Activated CD8-positive, alpha-beta memory T cell treated with anti-CD3 and anti-CD28 coated beads for 1 hour (primary cell): ENCODE measurements at places on chromosomes 3 and 15.

- DNase-seq: no peak
Observed at GRCh38 chr3:188385295-188385694, 231.3 kb downstream of the LPP start.

- DNase-seq: no peak
Observed at GRCh38 chr3:52246264-52246620, 683 bp downstream of the PPM1M start.

- no peak for DNase-seq
Observed at GRCh38 chr3:68504201-68504600, 428.1 kb downstream of the TAFA4 start.

- peak; percentile 31 for DNase-seq
Observed at GRCh38 chr15:89206908-89207331, 14.5 kb downstream of the RLBP1 start.

- no peak for DNase-seq
Observed at GRCh38 chr3:57856675-57857074, 100.6 kb downstream of the SLMAP start.

- DNase-seq: no peak
Observed at GRCh38 chr15:91915576-91915975, 62.1 kb downstream of the SLCO3A1 start.

- no peak for DNase-seq
Observed at GRCh38 chr3:32379831-32380500, 11.7 kb upstream of the CMTM7 start.

DNA sequence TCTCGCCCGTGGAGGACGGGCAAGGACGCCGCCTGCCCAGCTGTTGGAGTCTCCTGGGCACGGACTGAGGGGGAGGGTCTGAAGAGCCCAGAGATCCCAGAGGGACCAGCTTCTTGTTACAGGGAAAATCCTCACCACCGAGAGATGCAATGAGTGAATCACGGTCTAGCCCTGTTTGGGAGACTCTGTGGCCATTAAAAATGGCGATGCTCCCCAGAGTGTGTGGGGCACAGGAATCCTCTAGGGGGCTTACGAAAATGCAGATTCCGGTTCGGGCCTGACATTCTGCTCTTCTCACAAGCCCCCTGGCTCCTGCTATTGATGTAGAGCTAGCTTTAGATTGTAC lies 35.5 kb upstream of the EPHB3 start:
- no peak for DNase-seq

- DNase-seq: no peak
Observed at GRCh38 chr3:49199900-49200281, 28.5 kb downstream of the KLHDC8B start.

DNA sequence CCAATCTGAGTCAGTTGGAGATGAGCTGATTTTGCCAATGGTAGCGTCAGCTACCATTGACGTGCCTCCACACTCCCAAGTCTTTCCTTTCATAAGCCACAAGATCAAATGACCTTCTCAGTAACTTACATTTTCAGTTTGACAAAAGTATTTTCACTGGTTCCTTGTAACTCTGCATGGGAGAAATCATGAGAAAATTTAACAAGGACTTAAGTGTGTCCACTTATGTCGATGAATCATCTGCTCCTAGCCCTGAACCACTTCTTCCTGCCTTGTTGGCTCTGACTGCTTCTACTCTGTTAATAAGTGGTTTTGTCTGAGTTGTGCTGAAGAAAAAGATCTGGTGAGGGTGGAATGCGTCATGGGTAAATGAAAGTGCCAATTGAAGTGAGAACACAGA lies 101.2 kb downstream of the NFKBIZ start:
- no peak for DNase-seq

DNA sequence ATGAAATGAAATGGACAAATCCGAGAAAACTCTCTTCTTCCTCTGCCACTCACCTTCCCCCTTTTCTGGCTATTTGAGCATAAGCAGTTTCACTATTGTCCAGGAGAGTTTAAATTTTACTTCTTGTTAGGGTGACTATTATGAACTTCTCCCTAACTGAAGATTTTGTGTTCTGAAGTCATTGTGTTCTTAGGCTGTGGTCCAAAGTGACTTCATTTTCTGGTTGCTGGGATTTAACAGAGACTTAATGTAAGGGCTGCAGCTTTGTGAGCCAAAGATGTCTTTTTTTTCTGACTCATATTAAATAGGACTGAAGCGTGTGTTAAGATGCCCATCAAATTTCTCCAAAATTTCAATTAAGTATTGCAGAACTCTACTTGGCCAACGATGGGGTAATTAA lies 46.5 kb upstream of the FSTL1 start:
- DNase-seq: no peak

GRCh38 chr3:168467115-168467714 lies 371.5 kb upstream of the GOLIM4 start:
- no peak for DNase-seq

DNA sequence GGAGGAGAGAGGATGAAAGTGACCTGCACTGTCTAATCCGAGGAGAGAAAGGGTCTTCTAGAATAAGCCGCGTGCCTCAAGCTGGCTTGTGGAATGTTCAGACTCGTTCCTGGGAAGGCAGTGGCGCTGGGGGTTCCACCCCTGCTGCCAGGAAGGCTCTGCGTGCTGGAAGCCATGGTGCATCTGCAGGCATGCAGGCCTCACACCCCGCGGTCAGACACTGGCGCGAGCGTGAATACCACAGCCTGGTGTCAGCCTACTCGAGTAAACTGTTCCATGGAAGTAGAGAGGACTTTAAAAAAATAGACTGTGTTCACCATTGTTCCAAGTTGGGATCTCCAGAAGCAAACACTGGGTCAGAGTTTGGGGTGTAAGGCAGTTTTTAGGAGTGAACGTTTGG lies 25.9 kb upstream of the GABRG3 start:
- DNase-seq: no peak

DNA sequence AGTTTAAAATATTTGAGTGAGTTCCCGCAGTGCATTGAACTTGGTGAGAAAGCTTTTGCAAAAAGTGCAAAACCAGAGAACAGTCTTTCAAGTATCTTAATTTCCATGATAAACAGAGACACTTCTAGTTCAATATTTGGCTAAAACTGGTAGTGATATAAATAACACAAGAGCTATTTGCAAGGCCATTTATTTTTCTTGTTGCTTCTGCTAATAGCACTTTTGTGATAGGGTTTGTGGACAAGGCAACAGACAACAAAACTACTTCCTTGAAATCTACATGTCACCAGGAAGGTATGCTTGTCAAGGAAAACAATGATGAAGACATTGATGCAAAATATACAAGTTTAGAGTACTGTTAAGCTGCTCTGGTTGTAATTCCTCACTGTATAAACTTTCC lies 1225.1 kb downstream of the OTOL1 start:
- no peak for DNase-seq

GRCh38 chr15:70583006-70583405 lies 180.4 kb downstream of the UACA start:
- no peak for DNase-seq

DNA sequence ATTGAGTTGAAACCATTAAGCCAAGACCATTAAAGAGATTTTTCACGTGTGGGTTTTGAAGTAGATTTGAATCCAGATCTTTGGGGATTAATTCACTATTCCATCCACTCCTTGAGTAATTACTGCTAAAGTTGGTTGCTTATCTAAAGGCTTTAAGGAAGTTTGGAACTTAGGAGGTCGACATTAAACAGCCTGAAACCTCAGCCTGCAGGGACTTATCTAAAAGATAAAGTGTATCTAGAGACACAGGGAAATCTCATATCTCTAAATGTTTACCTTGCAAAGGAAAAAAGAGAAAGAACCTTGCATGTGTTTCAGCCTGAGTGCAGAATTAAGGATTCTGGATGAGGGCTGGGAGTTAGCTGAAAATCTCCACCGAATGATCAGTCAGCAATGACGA lies 158.6 kb downstream of the MEIS2 start:
- no peak for DNase-seq

GRCh38 chr15:68209735-68210408 lies 4.7 kb upstream of the CALML4 start:
- DNase-seq: no peak

DNA sequence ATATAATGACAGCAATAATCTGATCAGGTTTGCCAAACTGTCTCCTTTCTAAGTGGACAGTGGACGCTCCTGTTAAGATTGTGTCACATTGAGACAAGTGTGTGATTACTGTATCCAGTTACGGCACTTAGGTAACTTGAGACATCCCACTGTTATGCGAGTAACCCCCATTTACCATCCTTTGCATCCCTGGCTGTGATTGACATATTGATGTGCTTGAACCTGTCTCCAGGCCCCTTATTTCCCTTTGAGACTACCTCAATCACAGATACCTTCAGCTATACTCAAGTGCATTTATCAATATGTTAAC lies 785.2 kb downstream of the NR2F2 start:
- DNase-seq: no peak

DNA sequence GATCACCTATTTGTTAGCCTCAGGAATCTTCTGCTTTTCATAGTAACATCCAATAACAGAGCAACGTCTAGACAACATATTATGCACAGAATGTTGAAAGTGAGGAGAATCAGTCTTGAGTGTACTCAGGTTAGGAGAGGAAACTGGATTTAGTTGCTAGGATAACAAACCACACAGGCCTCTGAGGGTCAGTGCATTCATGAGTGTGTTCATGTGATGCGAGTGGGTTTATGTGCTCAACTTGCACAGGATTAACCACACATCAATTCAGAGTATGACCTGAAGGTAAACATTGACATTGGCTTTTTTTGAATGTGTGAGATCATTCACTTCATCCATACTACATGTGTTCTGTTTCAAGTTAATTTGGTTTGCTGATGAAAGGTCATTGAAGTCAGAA lies 287.6 kb downstream of the DIPK2A start:
- DNase-seq: no peak

- no peak for DNase-seq
Observed at GRCh38 chr15:80179935-80180334, 27.1 kb downstream of the FAH start.

DNA sequence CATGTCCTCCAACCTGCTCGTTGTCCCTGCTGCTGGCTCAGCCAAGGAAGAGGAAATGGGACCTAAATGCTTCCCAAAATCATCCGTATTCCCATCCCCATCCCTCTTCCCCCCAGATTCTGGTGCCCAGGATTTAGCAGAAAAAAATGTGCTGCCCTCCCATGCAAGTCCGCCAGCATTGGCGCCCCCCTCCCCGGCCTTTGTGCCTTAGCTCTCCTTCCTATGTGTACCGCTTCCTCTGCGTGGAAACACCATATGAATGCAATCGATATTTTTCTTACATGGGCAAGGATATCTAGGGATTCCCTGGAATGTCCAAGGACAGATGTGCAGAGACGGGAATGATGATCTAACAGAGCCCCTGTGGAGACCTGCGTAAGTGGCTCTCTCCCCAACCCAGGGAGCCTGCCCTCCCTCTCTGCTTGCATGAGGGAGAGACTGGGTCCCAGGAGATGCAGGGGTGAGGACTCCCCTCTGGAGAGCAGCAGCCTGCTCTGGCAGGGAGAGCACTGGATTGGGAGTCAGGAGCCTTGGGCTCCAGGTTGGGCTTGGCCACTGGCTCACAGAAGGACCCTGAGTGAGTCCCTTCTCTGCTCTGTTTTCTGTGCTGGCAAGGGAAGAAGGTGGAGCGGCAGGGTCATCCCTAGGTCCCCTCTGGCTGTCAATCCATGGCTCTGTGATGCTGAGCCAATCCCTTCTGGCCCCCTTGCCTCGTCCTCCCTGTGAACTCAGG lies 227.2 kb downstream of the XXYLT1 start:
- no peak for DNase-seq

GRCh38 chr3:137121704-137122314 lies 164.0 kb downstream of the IL20RB start:
- DNase-seq: no peak

GRCh38 chr15:37056177-37057121 lies 43.9 kb downstream of the MEIS2 start:
- no peak for DNase-seq

- no peak for DNase-seq
Observed at GRCh38 chr3:54198556-54198955, 76.2 kb downstream of the CACNA2D3 start.

DNA sequence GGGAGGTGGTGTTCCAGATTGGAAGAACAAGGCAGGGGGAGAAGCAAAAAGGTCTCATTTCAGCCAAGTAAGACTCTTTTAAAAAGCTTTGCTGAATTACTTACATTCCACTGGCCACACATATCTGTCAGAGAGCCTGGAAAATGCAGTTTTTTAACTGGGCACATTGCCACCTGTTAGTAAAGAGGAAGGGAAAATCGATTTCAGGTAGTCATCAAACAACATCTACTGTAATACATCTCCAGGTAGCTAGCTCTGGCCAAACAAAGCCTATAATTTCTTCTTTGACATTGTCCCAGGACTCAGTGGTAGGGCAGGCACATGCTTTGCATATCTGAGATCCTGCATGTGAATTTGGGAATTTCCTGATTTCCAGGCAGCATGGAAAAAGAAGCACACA lies 480.7 kb upstream of the SUCLG2 start:
- DNase-seq: no peak

DNA sequence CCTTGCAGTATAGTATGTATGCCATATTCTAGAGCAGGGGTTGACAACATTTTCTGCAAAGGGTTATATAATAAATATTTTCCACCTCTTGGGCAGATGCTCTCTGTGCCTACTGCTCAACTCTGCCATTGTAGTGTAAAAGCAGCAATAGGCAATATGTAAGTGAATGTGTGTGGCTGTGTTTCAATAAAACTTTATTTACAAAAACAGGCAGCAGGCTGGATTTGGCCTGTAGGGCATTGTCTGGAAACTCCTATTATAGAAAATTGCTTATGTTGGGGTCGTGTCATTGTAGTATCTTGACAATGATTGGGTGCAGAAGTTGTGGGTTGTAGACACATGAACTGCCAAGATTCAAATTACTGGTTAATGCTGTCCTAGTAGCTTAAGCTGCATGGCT lies 153.6 kb upstream of the CNTN3 start:
- DNase-seq: no peak

DNA sequence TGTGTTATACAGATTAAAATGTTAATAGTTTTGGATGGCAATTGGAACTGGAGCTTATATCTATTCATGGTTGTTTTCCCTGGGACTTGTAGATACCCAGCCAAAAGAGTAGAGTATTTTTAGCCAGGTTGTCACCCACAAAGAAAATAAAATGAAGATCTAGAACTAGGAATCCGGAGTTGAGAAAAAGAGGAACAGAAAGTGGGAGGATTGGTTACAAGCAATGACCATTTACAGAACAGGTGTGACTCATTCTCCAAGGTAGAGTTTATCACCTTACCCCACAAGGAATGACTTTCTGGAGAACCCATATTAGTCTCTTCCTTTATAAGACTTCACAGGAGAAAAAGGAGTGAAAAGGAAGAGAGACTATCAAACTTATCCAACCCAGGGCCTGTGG lies 99.8 kb downstream of the TMEM108 start:
- no peak for DNase-seq
